ENCODE measurements at places on chromosomes 13 and 19.
A peak's percentile ranks its signal among the peaks of the same experiment; 100 is the strongest.

DNA sequence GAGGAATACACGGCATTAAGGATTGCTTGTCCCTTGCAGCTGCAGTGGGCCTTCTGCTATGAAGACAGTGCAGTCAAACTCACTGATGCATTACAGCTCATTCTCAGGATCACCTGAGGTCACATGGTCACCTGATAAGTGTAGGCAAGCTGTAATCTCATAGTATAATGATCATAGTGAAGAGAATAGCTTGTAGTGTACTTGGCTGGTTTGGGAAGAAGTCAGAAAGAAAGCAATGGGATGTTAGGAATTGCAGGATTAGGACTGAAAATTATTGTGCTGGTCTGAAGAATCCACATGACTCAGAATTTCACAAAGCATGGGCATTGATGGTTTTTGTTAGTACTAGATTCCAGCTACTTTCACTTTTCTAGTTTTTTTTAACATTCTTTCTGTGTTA lies 76.7 kb downstream of the MBNL2 start:
- DNase-seq: no peak

- no peak for DNase-seq
These were observed 12.7 kb upstream of the ZNF43 start for GRCh38 chr19:21848706-21849105.

DNA sequence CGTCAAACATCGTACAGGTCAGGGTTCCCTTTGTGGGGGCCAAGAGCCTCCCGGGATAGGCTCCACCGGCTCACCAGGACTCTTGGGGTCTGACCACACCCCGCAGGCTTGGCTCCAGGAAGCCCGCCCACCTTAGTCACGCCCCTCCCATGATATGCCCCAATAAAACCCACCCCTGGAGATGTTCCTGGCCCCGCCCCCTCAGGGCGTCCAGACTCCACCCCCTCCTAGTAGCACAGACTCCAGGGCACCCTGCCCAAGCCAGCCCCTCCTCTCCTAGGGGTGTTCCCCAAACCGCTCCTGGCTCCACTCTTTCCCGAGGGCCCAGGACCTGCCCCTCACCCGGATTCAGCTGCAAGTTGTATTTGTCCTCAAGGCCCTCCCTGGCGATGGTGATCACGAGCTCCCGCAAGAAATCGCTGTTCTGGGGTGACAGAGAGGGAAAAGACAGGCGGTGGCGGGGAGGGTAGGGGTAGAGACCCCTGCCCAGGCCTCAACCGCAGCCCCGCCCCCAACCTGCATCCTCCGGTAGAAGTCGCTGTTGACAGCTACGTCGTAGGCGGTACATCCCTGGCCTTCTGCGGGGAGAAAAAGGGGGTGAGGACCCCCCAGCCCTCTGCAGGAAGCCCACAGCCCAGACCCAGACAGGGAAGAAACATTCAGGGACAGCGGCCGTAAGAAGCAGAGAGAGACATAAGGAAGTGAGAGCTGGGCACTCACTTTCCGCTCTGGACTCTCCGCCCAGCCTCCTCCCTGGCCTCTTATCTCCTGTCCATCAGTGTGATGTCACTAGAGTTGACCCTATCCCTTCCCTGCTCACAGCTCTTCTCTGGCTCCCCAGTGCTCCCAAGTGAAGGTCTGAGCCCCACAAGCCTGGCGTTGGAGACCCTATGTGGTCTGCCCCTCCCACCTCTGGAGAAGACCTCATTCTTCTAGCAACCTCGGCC lies 3.9 kb downstream of the PIH1D1 start:
- DNase-seq: peak; percentile 57

- no peak for DNase-seq
These were observed 4.6 kb upstream of the ITGBL1 start for GRCh38 chr13:101447852-101448251.

- DNase-seq: no peak
These were observed 17.9 kb downstream of the GAS6 start for GRCh38 chr13:113845723-113846635.

- DNase-seq: no peak
These were observed 336.5 kb downstream of the MZT1 start for GRCh38 chr13:72390909-72391308.

DNA sequence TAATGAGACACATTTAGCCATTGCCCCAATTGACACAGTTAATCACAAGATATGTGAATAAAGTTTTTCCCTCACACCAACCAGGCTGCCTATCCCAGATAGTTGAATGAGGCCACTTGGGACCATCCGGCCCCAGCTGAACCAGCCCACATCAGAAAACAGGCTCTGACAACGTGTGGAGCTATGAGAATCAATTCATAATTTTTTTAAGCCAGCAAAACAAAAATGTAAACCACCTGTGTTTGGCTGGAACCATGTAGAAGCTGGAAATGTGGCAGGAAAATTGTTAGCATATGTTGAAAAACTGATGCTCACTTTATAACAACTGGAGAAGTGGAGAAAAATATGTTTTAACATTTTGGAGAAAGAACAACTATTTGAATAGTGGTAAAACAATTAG lies 1161.3 kb downstream of the SLITRK1 start:
- DNase-seq: no peak

GRCh38 chr19:16039545-16039944 lies 36.8 kb upstream of the TPM4 start:
- DNase-seq: no peak

- DNase-seq: no peak
These were observed 8.3 kb downstream of the STXBP2 start for GRCh38 chr19:7645163-7645562.

DNA sequence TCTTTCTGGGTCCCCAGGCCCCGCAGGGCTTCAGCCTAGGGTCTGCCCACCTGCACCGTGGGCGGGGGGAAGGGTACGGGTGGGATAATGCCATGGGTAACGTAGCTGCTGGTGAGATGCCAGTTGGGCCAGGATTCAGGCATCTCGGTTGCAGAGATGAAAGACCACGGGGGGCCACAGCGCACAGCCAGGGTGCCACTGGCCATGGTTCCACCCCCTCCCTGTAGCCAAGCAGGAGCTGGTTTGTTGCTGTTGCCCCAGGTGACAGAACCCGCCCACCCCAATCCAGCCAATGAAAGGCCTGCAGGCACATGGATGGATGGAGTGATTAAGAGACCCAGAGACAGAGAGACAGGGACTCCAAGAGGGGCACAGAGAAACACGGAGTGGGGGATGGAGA lies 1.0 kb upstream of the CGB7 start:
- peak; percentile 34 for DNase-seq

- DNase-seq: no peak
These were observed 62.2 kb upstream of the ARGLU1 start for GRCh38 chr13:106630162-106630561.

GRCh38 chr19:18649371-18650020 lies 12.7 kb downstream of the KLHL26 start:
- no peak for DNase-seq

- DNase-seq: no peak
These were observed 2.7 kb upstream of the CAPNS1 start for GRCh38 chr19:36136964-36137686.

DNA sequence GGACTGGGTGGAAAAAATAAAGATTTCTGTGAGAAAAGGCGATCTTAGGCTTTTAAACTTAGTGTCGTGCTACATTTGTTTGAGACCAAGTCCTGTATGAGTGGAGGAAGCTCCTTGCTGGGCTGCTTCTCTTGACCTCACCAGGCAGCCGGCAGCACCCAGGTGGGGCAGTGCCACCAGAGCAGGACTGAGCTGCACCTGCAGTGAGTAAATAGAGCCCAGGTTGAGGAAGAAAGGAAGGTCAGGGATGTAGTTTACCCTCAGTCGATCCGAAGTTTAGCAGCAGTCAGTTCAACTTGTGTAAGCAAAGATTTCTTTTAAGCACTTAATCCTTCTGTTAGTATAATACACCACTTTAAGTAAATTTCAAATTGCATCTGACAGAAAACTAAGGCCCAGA lies 13.6 kb downstream of the HNRNPM start:
- no peak for DNase-seq

GRCh38 chr19:29664753-29665214 lies 477 bp upstream of the PLEKHF1 start:
- DNase-seq: no peak

GRCh38 chr19:10543420-10544241 lies at the start of gene ATG4D:
TSS of gene ATG4D (plus strand) at chr19:10543904. CDS start at chr19:10544091, 187 bp downstream.
- peak; percentile 84 for DNase-seq

DNA sequence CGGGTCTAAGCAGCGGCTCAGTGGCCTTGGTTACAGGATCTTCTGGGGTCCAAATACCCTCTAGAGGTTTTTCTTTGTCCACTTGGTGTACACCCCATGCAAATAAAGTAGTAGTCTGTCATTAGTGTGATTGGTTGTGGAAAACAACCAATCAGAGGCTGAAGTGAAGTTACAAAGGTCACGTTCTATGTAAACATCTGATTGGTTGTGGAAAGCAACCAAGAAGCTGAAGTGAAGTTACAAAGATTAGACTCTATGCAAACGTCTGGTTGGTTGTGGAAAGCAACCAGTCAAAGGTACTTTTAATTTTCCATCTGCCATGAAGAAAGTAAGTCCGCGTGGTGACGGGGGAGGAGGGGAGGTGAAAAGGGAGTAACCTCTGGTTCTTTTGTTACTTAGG lies 790.9 kb downstream of the UQCRFS1 start:
- DNase-seq: no peak

GRCh38 chr13:85663856-85664255 lies 135.4 kb downstream of the SLITRK6 start:
- DNase-seq: no peak

DNA sequence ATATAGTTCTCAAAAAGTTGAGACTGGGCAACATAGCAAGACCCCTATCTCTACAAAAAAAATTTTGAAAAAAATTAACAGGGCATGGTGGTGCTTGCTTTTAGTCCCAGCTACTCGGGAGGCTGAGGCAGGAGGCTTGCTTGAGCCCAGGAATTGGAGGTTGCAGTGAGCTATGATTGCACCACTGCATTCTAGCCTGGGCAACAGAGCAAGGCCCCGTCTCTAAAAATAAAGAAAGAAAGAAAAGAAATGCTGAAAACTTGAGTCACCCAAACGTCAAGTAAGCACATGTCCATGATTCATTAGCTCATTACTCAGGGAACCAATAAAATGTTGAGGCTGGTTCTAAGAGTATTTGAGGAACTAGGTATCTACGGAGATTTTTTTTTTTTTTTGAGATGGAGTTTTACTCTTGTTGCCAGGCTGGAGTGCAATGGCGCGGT lies 33.9 kb upstream of the SEMA6B start:
- no peak for DNase-seq

DNA sequence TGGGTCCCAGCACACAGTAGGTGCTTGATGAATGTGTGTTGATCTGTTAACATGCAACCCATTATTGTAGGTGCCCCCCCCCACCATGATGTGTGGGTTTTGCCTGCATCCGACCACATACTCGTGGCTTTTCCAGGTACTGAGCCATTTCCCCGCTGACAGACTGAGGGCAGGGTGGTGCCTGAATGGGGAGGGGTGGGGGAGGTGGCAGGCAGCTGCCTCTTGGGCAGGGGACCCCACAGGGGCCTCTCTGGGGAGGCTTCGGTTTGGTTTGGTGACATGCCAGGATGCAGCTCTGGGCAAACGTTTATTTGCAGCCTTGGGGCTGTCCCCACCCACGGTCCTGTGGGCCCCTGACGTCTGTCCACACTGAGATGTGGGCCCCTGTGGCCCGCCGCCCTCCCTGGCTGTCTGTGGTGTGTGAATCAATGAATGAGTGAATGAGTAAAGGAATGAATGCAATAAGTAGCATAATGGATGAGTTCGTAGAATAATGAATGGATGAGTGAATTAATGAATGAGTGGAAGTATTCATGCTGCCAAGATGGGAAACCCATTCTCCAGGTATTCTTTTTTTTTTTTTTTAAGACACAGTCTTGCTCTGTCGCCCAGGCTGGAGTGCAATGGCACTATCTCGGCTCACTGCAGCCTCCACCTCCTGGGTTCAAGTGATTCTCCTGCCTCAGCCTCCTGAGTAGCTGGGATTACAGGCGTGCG lies 9.0 kb upstream of the JUND start:
- peak; percentile 77 for DNase-seq

DNA sequence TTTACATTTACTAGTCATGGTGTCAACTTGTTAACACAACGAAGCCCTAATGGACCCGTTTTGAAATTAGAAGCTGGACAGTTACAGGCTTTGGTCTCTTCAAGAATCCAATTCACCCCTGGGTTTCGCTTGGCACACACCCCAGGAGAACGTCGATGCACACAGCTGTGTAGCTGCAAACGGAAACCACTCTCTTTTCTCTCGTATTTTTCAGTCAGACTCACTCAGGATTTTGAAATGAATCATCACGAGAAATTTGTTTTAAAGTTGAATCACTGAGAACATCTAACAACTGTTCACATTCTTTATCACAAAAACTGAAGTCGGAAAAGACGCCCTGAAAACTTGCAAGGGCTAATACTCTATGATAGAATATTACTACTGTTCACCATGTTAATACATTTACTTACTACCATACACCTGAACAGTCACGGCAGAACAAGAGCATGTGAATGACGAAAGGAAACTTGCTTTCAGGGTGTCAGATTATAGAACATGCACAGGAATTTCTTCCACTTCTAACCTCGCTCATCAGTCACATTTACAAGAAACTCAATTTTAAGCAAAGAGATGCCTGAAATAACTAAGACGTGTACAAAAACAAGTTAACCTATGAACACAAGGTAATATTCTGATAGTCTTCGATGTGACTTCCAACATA lies 4.7 kb downstream of the PNMA8A start:
- peak; percentile 86 for DNase-seq

DNA sequence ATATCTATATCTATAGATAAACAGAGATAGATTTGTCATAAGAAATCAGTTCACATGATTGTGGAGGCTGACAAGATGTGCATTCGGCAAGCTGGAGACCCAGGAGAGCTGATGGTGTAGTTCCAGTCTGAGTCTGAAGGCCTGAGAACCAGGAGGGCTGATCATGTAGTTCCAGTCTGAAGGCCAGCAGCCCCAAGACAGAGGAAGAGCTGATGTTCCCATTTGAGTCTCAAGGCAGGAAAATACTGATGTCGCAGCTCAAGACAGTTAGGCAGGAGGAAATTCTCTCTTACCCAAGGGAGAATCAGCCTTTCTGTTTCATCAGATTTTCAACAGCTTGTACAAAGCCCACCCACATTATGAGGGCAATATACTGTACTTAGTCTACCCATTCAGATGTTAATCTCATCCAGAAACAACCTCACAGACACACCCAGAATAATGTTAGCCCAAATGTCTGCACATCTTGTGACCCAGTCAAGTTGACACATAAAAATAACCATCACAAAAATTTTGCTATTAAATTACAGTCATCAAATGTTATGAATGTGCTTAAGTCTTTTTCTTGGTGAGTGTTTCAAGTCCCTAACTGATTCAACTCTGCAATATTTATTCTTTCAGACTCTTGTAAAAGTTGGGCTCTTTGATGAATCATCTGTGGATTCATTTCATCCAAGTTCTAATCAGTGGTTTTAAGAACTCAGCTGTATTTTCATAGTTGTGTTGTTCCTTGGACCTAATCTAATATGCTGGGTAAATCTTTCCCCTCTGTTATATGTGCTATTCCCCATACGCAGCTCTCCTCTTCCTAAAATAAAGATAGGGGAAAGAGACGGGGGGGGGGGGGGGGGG lies 22.7 kb upstream of the LRCH1 start:
- no peak for DNase-seq

Data from GM12865 (cell line).